ENCODE measurements at places on chromosomes 7 and 10. TPM values are rescaled to one million over a fixed set of nuclear protein-coding genes. Genes with fewer than 3 reads are reported as not detected.
A peak's percentile ranks its signal among the peaks of the same experiment; 100 is the strongest.

DNA sequence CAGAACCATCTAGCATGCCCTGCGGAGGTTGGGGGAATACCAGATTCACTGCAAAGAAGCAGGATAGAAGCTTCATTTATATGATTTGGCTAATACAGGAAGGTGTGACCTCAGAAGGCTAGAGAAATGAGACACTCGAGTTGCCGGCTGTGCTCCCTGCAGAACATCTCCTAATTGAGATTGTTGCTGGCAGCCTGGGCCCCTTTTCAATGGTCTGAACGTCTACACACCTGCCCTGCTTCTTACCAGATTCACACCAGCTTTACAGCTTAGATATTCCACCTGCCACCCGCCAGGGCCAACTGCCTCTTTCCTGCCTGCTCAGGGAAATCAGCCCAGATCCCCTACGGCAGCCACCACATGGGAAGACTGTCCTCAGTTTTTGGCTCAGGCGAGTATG, 475.3 kb upstream of the AUTS2 start:
- DNase-seq = no peak

GRCh38 chr10:122062831-122063674, 74.1 kb downstream of the TACC2 start:
- peak; percentile 83 for DNase-seq

DNA sequence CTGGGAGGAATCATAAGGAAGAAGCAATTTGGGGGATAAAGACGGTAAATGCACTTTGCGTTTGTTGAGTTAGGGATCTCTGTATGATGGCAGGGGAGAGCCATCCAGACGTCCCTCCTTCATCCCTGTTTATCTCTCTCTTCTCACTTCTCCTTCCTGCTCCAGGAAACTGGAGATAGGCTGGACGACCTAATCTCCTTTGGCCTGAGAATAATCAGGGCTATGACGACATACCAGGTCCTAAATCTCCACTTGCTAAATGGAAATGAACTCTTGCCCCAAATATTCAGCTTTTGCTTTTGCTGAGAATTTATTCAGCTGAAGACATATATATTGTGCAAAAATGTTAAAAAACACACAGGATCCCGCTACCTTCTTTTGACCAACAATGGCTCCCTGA, 182.9 kb upstream of the INHBA start:
- DNase-seq = no peak

DNA sequence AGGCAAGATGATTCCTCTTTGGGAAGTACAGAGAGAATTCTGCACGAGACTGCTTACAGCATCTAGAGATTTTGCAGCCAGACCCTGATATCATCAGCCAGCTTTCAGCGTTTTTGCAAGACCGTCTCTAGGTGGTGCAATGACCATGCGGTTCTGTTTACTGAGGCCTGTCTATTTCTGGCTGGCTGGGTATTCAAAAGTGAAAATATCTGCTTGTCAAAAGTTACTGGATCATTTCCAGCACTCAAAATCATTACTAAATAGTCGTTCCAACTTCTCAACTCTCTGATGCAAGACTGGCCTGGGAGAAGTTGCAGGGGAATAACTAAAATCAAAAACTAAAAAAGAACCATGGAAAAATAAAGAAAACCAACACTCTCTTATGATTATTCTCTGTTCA, 240.1 kb downstream of the ELMO1 start:
- peak; percentile 44 for DNase-seq

- DNase-seq = peak; percentile 15
Observed at GRCh38 chr7:157476654-157477549, 140.1 kb downstream of the DNAJB6 start.

DNA sequence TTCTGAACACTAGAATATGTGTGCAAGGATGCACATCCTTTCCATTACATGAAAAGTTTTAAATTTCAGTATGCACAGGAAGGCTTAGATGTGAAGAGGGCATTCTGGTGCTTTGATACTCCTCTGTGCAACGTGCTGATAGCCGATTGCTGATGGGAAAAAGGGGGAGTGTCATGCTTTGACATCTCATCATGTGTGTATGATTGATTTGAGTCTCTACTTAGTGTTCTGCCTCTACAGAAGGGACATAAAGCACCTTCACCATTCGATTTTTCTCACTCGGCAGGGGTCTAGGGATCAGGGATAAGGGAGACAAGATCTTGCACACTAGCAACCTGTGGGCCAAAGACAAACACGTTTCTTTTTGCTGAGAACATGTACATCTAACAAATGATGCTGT, 114.7 kb upstream of the RSU1 start:
- DNase-seq = no peak

DNA sequence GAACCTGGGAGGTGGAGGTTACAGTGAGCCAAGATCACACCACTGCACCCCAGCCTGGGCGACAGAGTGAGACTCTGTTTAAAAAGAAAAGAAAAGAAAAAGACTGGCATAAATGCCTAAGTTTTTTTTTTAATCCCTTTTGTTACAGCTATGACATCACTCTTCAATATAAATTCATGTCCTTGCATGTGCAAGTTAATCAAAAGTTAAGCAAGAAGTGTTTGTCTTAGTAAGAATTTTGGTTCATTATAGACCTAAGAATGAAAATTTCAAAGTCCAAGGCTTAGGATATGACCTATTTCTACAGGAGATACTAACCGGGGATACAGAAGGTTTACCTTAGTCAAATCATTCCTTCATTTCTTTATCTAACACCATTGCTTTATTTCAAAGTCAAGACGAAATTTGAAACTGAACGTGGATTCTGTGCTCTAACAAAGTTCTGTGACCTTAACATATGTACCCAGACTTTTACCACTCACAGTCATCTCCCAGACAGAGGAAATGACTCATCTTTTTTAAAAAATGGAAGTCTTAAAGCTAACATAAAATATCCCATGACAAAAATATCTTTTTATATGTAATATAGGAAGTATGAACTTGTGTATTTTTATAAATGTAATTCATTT, 29.3 kb upstream of the ITGB8 start:
- no peak for DNase-seq

DNA sequence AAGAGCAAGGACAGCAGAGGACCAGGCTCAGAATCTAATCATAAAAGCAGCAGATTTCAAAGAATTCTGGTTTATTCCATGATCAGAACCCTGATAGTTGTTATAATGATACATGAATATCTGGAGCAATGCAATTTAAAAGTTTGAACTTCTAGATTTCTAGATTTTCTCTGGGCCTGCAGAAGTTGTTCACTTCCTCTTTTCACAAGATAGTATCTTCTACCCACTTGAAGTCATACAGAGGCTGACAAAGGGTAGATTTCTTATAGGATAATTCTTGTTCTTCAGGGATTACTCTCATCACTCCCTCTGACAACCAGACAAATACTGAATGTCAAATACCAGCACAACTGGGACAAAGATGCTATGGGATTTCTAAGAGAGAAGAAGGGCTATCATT, 320.0 kb upstream of the ETV1 start:
- no peak for DNase-seq

- DNase-seq = no peak
Observed at GRCh38 chr7:151238924-151239836, 6.9 kb downstream of the CHPF2 start.

- peak; percentile 74 for DNase-seq
Observed at GRCh38 chr7:43954524-43955228, 28.4 kb downstream of the UBE2D4 start.

- no peak for DNase-seq
Observed at GRCh38 chr10:27890971-27891370, 107.9 kb downstream of the ODAD2 start.

DNA sequence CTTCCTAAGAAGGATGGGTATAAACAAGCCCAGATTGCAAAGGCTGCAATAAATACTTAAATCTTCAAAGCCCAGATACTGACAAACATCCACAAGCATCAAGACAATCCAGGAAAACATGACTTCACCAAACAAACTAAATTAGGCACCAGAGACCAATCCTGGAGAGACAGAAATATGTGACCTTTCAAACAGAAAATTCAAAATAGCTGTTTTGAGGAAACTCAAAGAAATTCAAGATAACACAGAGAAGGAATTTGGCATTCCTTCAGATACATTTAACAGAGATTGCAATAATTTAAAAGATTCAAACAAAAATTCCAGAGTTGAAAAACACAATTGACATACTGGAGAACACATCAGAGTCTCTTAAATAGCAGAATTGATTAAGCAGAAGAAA, 23.0 kb downstream of the GSDME start:
- no peak for DNase-seq

DNA sequence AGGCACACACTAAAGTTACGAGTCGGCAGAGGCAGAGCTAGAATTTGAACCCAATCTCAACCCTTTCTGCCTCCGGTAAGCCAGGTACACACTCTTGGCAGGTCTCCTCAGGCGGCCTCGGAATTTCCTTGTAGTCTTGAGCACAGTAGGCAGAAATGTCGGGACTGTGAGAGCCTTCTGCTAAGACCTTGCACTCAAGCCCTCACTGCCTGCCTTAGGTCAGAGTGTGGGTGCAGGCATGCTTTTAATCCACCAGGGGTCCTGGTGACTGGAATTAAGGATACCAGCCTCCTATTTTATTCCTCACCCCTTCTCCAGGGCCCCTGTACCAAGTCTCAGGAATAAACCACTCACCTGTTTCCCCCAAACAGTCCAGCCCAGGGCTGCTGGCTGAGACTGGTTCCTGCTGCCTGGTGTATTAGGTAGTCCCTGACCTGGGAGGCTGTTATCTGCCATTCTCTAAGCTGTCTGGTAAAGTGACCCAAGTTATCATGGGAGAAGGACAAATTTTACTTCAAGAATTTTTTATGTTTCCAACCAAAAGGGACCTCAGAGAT, 855 bp downstream of the ATP6V1F start:
- peak; percentile 71 for DNase-seq

DNA sequence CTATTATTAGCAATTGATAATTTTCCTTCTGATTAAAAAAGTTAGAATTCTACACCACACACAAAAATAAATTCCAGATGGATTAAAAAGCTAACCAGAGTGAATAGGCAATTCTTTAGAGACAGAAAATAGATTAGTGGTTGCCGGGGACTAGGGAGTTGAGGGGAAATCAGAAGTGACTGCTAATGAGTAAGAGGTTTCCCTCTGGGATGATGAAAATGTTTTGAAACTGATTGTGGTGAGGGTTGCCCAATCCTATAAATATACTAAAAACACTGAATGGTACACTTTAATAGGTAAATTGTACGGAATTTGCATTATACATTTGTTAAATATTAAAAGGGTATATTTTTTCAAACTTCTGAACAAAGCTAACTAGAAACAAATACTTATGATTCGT, 214.9 kb downstream of the GPAM start:
- DNase-seq = no peak

- DNase-seq = no peak
Observed at GRCh38 chr7:22920672-22921071, 93.3 kb downstream of the HYCC1 start.

DNA sequence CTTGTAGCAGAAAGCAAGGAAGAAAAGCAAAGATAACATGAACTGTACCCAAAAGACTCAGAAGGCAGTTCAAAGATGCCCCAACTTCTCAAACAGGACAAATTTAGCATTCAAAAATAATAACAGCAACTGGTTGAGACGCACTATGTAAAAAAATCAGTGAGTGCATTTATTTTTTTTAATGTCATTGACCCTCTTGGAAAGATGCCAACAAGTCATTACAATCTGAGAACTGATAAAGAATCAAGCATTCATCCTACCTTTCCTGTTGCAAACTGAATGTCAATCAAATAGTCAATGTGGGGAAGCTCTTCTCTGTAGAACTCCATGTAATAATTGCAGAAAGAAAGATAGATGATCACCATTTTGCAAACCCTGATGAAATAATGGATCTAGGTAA, 1.7 kb upstream of the CCDC186 start:
- DNase-seq = no peak

DNA sequence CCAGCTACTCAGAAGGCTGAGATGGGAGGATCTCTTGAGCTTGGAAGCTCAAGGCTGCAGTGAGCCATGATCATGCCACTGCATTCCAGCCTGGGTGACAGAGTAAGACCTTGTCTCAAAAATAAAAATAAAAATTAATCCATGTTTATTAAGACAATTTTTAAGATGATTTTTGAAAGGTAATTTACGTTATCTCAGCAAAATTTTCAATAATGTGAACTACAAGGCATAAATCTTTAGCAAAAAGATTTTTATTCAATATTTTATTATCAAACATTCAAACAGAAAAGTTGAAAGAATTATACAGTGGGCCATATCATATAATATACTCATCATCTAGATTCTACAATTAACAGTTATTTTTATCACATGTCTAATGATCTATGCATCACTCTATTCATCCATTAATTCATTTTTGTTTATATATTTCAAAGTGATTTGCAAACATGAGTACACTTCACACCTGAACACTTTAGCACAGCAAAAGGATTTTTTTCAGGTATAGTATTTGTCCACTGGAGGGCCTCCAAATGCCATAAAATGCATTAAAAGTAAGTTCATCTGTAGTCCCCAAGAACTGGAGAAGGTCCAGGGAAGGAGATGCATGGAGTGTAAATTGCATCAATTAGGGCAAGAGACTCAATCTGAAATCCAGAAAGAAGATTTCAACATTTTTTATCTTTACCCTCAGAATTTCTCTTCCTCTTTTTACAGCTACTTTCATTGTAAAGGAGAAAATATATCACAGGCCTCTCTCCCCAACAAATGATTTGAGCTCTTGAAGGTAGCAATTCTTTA, 38.6 kb upstream of the RSBN1L start:
- no peak for DNase-seq

- no peak for DNase-seq
Observed at GRCh38 chr10:33423154-33423529, 88.7 kb upstream of the NRP1 start.

- DNase-seq = peak; percentile 66
Observed at GRCh38 chr10:125038637-125039036, 96.7 kb downstream of the ZRANB1 start.

DNA sequence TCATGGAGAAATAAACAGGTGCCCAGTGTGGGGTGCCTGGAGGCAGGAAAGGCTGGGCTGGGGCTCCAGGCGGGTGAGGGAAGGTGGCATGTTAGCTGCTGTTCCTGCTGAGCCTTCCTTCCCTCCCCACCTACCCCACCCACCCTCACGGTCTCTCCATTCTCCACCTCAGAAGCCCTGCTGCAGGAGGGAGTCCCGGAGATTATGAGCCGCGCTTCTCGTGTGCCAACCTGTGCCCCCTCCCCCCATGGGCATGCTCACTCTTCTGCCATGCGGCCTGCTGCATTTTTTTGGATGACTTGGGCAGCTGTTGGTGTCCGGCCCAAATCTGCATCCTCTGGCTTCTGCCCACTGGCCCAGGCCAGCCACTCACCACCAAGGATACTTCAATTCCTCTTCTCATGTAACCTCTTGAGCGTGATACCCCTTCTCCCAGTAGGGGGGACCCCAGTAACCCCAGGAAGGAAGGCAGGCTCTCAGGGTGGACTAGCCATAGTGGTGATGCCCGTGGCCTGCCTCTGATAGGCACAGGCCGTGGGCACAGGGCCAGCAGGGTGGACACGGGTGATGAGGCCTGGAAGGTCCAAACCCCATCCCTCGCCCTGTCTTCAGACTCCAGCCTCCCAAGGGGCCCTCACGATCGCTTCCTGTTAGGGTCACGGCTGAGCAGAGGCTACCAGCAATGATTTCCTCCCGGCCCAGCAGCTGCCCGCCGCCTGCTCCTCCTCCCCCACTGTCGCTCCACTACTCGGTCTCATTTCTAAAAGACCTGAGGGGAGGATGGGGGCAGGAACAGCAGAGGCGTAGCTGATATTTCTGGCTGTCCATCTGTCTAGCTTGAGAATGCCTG, 27.8 kb downstream of the UNC5B start:
- DNase-seq = no peak

Gene ABCB4
- total RNA-seq = 0.20 TPM

Gene NEUROG3
- total RNA-seq = not detected

Gene AIMP2
- 77.6 TPM for total RNA-seq

Gene GRM3
- 0.15 TPM for total RNA-seq

Gene GPR26
- 0.07 TPM for total RNA-seq

Gene CFAP58
- total RNA-seq = 0.88 TPM

Gene JAZF1
- 9.1 TPM for total RNA-seq

Gene RELN
- total RNA-seq = 0.02 TPM

Gene ATG9B
- total RNA-seq = 2.0 TPM

Gene CALD1
- 107 TPM for total RNA-seq
